Inflammatory macrophage treated with lipopolysaccharide for 1 hour (primary cell): ENCODE measurements at places on chromosomes 1 and 21.

DNA sequence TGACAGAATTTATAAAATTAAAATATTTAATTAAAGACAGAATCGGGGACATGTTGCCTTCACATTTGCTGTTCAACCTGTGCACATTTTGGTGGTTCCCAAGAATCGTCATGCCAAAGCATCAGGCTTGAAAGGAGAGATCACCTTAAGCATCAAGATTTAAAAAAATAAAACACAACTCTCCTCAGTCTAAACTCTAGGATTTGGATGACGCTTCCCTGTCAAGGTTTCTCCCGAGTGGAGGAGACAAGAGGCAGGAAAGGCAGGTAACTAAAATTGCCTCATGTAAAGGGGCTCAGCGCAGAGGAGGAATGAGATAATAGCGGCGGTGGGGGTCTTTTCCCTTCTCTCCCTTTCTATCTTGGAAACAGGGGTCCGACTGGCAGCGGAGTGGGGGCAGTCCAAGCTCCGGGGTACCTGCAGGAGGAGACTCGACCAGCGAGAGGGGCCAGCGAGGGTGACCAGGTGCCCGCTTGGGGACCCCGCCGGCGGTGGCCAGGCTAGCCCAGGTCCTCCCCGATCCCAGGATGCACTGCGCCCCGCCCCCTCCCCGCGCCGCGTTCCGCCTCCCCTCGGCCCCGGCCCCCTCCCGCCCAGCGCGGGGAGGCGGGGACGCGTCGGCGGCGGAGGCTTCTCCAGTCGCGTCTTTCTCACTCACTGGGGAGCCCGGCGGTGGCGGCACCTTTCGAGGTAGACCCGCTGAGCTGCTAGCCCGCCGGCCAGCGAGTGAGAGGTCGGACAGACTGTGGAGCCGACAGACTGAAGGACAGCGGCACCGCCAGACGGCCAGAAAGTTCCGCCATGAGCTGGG, at the start of gene FNBP1L:
FNBP1L (plus strand) TSS at position 638 of the 811 bp plus-strand sequence; CDS start at position 802, 164 bp downstream.
- no peak for DNase-seq

- no peak for DNase-seq
Observed at GRCh38 chr1:92556350-92556749, 69.6 kb upstream of the GFI1 start.

DNA sequence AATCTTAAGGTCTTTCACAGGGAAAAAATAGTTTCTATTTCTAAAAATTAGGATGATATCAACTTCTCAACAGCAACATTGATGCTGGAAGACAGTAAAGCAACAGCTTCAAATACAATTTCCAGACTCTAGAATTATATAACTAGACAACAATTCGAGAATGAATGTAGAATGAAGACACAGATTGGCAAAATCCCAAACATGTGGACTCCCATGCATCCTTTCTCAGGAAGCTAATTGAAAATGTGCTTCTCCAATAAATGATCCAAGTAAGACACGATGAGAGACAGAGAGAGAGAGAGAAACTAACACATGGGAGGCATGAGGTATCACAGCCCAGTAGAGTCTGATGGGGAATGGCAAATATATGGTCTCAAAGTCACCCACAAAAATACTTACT, 21.5 kb upstream of the SIM2 start:
- no peak for DNase-seq

DNA sequence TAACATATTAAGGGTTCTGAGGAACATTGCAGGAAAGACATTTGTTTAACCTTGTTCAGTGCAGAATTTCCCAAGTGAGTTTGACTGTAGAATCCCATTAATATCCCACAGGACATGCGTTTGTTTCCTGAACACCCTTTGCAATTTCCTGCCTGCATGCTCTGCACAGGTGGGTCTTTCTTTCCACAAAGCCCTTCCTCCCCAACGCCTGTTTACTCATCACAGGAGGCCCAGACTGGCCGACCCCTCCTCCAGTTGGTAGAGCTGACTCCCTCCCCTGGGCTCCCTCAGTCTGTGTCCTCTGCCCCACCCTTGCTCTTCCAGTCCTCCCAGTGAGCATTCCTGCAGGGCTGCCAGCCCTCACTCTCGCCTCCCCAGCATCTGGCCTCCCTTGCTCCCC, 47.5 kb upstream of the CTPS1 start:
- no peak for DNase-seq

GRCh38 chr1:12161662-12162458, 4.9 kb upstream of the TNFRSF1B start:
- DNase-seq = peak; percentile 85

- peak; percentile 99 for DNase-seq
Observed at GRCh38 chr1:86137436-86137835, 19.1 kb downstream of the COL24A1 start.

DNA sequence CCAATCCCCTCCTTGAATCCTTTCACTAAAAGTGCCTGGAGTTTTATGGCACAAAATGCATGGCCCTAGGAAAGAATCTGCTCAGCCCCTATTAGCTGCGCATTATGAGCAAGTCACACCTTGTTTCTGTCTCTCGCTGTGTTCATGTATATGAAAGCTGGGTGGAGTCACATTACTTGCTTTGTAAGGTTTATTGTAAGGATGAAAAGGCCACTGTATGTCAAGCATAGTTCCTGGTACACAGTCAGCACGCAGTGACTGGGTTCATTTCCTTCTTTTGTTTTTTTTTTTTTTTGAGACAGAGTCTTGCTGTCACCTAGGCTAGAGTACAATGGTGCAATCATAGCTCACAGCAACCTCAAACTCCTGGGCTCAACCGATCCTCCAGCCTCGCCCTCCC, 6.7 kb upstream of the SLC9A1 start:
- no peak for DNase-seq

- DNase-seq = no peak
Observed at GRCh38 chr1:220339581-220339980, 67.3 kb upstream of the RAB3GAP2 start.

- DNase-seq = no peak
Observed at GRCh38 chr1:69710484-69711189, 142.9 kb downstream of the LRRC7 start.

- DNase-seq = no peak
Observed at GRCh38 chr1:9726905-9727595, 75.5 kb downstream of the PIK3CD start.

- no peak for DNase-seq
Observed at GRCh38 chr1:237791592-237791991, 99.1 kb downstream of the ZP4 start.

DNA sequence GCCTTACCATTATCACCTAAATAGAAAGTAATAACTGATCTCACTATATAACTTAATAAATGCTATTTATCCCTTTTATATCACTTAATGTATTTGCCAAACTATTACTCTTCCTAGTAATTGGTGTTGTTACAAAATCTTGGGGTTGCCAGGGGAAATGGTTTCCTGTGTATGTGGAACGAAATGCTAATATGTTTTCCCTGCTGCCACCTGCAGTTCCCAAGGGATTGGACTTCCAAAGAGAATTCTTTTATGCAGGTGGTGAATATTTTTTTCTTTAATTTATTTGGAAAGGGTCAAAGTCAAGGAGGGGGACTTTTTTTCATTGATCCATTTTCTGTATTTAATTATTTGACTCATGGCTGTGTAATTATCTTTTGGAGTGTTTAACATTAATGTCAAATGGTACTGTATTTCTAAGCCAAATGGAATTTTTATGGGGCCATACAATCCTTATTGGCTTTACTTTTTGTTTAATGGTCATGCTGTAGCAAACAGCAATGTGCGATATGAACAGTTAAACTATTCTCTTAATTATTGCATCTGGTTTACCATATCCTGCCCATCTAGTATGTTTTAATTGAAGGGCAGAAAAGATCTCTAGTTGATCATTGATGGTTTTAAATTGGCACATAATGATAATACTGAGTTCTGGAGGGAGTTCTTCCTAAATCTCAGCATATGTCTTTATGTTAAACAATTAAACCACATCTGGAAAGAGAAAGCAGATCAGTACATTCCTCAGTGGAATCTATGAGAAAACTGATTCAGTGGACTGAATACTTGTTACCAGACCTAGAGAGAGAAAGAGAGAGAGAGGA, 486.3 kb downstream of the TTLL7 start:
- no peak for DNase-seq
